RCC 7860 (cell line): ENCODE measurements at places on chromosomes 6 and 20.

DNA sequence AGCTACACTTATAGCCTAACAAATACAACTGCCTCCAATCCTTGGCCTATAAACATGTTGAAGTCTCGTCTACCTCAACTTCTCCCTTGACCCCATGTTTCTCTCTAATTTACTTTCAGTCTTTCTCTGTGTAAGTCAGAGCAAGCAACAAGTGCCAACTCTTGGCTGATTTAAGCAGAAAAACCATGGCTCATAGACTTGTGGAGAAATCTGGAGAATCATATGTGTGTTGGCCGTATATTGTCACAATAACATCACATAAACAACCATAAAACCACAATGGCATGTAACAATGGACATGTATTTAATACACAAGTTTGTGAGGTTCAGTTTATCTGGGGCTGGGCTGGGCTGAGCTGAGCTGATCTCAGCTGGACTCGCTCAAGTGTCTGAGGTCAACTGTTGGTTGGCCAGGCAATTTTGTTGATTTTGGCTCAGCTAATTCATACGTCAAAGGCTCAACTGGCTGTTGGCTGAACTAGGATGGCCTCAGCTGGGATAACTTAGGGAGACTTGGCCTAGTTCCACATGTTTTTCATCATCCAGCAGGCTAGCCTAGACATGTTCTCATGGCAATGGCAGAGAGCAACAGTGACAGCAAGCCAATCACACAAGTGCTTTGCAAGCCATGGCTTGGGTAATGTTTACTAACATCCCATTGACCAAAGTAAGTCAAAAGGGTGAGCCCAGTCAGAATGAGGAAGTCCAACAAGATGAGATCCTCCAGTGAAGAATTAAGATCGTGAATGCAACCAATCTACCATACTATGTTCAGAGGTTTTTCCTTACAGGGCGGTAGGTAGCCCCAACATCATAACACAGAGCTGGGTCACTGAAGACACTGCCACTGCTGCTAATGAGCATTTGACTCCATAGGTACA, 12.9 kb upstream of the TBC1D22B start:
- DNase-seq: peak; percentile 94

- DNase-seq: no peak
These were observed 87.7 kb downstream of the EPB41L2 start for GRCh38 chr6:130975325-130975724.

GRCh38 chr20:17610566-17611289, 40.9 kb downstream of the DSTN start:
- DNase-seq: no peak

DNA sequence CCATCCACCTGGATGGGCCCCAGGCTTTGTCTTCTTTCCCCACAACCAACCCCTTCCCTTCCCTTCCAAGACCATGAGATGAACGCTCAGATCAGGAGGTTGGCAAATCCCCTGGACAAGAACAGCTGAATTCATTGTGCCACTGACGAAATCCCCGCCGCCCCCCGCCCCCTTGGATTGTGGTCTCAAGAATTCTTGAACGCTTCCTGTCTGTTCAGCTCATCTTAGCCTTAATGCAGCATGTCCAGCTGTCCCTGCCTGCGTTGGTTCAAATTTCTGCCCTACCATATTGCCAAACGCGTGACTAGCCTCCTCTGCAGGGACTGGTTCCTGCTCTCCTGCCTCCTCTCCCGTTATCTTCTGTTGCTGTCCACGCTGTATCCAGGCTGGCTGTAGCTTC, 133.2 kb downstream of the CDH4 start:
- DNase-seq: no peak

DNA sequence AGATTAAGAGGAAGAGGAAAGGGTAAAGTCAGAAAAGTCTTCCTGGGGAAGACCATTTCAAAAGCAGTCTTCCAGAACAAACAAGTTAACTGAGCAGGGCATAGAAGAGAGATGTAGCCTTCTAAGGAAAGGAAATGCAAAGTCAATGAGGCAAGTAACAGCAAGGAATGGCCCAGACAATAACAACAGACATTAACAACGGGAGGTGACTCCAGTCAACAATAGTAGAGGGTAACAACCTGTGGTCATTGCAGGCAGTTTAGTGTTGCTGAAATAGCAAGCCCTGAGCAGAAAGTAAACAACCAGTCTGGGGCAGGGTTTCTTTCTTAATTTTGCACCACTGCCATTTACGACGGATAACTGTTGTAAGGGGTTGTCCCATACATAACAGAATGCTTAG, 2.1 kb downstream of the MDN1 start:
- DNase-seq: no peak

- DNase-seq: no peak
These were observed 148.1 kb downstream of the MOXD1 start for GRCh38 chr6:132253211-132253610.

- DNase-seq: no peak
These were observed 20.0 kb upstream of the WFDC2 start for GRCh38 chr20:45449528-45449927.

- DNase-seq: peak; percentile 77
These were observed 49.9 kb downstream of the CLIC5 start for GRCh38 chr6:45965792-45966191.

DNA sequence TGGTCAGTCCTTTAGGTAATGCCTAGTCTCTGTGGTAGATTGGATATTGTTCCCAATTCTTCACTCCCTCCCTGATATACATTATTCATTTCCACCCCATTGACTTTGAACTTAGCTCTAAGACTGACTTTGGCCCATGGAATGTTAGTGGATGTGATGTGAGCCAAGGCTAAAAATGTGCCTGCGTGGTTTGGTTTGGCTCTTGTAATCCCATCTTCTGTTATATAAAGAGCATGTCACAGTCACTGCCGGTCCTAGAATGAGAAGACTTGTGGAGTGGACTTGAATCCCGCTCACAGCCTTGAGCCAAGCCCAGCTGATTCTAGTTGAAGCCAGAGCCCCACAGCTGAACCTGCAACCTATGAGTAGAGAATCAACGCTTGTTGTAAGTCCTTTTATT, 23.6 kb upstream of the DNAAF9 start:
- DNase-seq: no peak

GRCh38 chr20:22490287-22491193, 93.8 kb downstream of the FOXA2 start:
- DNase-seq: peak; percentile 60

- no peak for DNase-seq
These were observed 85.3 kb upstream of the FOXP4 start for GRCh38 chr6:41460742-41461336.

- no peak for DNase-seq
These were observed 42.9 kb upstream of the UST start for GRCh38 chr6:148703900-148704299.

DNA sequence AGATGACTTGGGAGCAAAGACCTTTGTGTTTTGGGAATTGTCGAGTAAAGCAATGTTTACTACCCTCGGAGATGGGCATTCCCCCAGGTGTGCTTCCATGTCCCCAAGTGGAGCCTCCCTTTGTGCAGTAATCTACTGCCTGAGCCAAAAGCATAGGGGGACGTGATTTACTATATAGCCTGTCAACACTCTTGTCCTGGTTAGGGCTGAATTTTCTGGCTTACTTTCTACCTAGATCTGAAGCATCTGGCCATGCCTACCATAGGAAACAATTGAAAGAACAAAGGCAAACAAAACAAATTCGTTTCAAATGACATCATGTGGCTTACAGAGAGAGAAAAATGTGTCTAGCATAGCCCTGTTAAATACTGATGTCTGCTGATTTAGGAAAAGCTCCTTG, 350.6 kb downstream of the SAMD5 start:
- DNase-seq: no peak

DNA sequence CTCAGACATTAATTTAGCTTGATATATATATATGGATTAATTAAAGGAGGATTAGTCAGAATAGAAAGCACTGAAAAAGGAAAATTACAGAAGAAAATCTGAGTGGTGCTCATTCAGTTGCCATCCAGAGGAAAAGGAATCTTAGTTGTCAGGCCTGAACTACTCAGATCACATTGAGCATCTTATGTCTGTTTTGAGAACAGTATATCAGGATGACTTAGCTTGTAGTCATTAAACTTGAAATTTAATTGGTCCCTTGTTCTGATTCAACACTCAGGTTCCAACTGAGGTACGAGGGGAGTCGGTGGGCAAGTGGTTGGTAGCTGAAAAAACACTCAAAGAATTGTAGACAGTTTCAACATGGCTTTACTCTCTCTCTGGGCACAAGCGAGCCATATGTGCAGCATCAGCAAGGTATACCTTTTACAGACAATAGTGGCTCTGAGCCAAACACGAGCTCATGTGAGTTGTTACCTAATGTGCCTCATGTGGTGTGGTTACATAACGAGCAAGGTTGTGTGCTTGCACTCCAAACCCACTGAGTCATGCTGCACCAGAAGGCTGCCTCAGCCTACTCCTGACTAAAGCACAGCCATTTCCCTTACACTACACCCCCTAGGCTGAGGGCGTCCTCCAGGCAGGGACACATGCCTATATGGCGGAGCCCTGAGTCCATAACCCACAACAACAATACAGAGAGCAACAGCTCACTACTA, 73.0 kb upstream of the HMGN3 start:
- peak; percentile 44 for DNase-seq

GRCh38 chr20:47019121-47019824, 124.6 kb downstream of the EYA2 start:
- no peak for DNase-seq

GRCh38 chr20:38447931-38448675, 13.0 kb upstream of the SNHG17 start:
- no peak for DNase-seq

- DNase-seq: no peak
These were observed 50.6 kb upstream of the FANCE start for GRCh38 chr6:35401514-35401913.

- DNase-seq: no peak
These were observed 12.3 kb downstream of the TAF11 start for GRCh38 chr6:34875292-34876213.
